AG09309 (cell line): ENCODE measurements at places on chromosomes 7 and 10.
A peak's percentile ranks its signal among the peaks of the same experiment; 100 is the strongest.

DNA sequence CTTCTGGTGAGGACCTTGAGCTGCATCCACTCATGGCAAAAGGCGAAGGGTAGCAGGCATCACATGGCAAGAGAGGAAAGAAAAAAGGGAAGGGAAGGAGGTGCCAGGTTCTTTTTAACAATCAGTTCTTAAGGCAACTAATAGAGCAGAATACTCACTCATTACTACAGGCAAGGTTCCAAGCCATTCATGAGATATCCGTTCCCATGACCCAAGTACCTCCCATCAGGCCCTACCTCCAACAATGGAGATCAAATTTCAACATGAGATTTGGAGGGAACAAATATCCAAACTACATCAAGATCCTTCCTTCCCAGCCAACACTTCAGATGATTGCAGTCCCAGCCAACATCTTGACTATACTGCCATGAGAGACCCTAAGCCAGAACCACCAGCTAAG lies 38.9 kb upstream of the YAE1 start:
- no peak for DNase-seq

DNA sequence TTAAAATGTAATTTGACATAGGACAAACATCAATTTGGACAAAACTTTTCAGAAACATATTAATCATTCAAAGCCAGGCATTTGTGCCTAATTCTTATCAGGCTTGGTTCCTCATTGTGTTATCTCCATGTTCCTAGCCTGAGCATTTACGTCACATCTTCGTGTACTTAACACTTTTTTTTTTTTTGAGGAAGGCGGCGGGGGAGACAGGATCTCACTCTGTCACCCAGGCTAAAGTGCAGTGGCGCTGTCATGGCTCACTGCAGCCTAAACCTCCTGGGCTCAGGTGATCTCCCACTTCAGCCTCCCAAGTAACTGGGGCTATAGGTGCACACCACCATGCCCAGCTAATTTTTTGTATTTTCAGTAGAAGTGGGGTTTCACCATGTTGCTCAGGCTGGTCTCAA lies 19.8 kb downstream of the HNRNPA2B1 start:
- DNase-seq: no peak

- DNase-seq: no peak
These were observed 10.9 kb downstream of the PLA2G12B start for GRCh38 chr10:72943498-72944234.

GRCh38 chr10:63579371-63580014 lies 58.3 kb downstream of the REEP3 start:
- no peak for DNase-seq

DNA sequence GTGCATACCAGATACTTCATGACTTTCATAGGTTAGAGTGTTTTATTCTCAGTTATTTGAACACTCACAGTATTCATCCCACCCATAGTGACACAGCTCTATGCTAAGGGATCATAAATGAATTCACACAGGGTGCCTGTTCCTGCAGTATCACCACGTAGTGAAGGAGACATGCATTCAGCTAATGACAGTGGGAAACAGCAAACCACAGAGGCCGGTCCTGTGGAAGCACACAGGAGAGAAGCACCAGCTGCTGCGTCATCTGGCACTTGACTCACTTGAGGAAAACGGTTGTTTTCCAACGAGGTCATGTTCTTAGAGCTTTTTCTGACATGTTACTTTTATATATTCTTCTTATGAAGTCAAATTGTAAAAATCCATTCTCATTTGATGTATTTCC lies 73.0 kb downstream of the UBE3C start:
- peak; percentile 60 for DNase-seq

DNA sequence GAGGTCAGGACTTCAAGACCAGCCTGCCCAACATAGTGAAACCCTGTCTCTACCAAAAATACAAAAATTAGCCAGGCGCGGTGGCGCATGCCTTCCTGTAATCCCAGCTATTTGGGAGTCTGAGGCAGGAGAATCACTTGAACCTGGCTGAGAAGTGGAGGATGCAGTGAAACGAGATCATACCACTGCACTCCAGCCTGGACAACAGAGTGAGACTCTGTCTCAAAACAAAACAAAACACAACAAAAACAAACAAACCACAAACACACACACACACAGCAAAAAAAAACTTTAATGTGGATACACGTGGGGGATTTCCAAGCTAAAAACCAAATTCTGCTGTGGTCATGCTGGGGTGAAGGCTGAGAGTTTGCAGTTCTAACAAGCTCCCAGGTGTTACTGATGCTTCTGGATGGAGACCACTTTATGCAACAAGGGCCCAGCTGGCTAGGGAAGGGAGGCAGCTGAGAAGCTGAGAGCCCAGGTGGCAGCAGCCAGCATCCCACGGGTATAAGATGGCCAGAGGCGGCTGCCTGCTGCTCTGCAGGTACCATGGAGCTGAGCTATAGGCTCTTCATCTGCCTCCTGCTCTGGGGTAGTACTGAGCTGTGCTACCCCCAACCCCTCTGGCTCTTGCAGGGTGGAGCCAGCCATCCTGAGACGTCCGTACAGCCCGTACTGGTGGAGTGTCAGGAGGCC lies at the start of gene ZP3:
ZP3 (plus strand) TSS at position 538 of the 699 bp plus-strand sequence; CDS start at position 553, 15 bp downstream.
- DNase-seq: no peak

- no peak for DNase-seq
These were observed 2.1 kb upstream of the MSMB start for GRCh38 chr10:46048152-46048551.

GRCh38 chr7:100546129-100546925 lies 7.3 kb downstream of the AGFG2 start:
- no peak for DNase-seq

GRCh38 chr7:88027724-88028123 lies 93.7 kb downstream of the ADAM22 start:
- DNase-seq: no peak

- no peak for DNase-seq
These were observed 117.9 kb upstream of the KLF6 start for GRCh38 chr10:3902809-3903410.

DNA sequence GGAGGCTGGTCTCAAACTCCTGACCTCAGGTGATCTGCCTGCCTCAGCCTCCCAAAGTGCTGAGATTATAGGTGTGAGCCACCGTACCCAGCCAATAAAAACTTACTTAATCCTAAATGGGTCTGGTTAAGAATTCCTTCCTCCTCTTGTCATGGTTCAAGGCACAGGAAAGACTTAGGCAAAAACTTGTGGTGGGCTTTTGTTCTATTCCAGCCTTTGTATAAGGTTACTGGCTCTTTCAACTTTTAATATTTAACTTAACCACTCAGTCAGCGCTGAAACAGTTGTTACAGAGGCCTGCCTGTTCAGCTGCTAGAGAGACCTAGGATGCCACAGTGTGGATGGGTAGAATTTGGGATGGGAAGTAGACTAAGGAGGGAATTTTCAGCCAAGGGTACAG lies 28.1 kb upstream of the GARS1 start:
- no peak for DNase-seq

- no peak for DNase-seq
These were observed at the start of gene DGKI for GRCh38 chr7:137846827-137847567. DGKI (minus strand) TSS chr7:137846974.

GRCh38 chr10:102633287-102633686 lies 11.0 kb upstream of the TRIM8 start:
- DNase-seq: no peak

GRCh38 chr10:4485636-4486035 lies 340.4 kb upstream of the AKR1E2 start:
- DNase-seq: no peak

- peak; percentile 11 for DNase-seq
These were observed 95.5 kb downstream of the CUL2 start for GRCh38 chr10:34994565-34995142.

DNA sequence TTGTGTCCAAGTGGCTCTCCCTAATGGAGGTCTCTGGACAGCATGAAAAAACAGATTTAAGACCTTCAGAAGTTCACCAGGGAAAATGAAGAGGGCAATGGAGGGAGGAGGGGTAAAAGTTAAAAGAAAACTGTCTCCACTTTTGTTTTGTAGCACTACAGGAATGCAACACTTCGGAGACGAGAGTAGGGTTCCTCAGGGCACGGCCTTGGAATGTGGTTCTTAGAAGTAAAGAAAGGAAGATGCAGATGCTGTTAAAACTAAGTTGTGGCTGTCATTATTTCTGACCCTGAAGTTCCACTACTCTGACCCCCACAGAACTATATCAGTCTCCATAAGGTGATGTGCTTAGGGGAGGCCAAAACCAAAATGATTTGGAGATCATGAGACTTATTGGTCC lies 335.1 kb downstream of the XPNPEP1 start:
- no peak for DNase-seq

DNA sequence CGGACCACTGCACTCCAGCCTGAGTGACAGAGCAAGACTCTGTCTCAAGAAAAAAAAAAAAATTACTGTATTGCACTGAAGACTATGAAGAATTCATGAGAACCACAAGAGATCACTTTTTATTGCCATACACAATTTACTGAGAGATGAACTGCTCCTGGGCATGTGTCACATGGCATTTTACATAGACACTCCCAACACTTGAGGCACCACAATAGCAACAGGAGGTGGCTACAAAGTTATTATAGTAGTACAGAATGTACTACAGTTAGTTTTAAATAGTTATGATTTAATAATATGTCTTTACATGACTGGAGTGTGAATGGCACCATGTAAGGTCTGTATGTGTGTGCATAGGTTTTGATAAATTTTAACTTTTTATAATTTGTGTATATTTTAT lies 70.6 kb downstream of the KMT2E start:
- DNase-seq: no peak

DNA sequence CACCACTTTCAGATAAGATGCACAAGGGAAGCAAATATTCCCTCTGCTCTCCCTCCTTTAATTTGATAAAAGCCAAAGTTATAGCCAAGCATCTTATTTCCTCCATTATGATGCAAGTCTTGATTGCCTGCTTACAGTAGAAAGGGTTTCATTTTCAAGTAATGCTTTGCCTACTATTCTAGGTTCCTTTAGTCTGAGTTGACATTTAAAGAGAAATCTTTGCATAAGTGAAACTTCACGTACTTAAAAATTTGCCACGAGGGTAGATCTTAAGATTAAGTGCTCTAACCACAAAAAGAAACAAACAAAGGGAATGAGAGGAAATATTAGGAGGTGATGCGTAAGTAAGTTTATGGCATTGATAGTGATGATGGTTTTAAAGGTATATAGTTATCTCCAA lies 78.1 kb upstream of the VWDE start:
- no peak for DNase-seq

- DNase-seq: no peak
These were observed 34.6 kb downstream of the CHST3 start for GRCh38 chr10:71998840-71999194.

DNA sequence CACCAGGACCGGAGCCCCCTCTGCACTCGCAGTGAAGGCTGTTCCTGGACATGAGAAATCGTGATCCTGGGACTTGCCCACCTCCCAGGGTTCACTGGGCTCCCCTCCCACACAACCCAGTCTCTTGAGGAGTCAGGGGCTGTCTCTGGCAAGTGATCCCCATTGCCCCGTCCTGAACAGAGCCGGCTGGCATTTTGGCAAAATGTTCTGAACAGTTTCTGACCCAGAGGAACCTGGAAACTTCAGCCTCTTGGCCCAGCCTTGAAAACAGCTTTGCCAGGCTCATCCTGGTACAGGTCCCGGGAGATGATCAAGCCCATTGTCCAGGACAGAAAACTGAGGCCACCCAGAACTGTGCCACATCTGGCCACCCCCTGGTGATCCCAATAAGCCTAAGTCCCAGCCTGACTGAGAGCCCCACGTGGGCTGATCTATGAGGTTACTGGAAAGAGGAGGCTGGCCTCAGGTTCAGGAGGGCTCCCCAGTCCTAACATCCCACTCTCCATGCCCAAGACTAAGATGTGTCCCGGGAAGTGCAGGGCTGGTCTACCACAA lies 115.7 kb downstream of the OAT start:
- DNase-seq: no peak

DNA sequence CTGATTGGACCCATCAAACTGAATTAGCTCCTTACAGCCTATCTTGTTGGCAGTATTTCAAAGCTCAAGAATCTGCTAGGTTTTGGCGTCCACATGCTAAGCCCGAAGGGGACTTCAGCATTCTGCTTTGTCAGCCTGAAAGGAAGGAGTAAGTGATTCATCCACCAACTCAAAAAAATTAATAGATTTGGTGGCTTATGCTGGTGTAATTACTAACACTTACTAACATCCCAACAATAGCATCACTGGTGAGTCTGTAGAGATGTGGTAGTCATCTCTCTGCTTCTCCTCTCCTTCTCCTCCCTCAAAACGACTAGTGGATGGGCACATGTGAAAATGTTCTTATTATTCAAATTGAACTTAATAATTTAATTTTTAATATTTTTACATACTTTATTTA lies 53.8 kb upstream of the EGR2 start:
- DNase-seq: no peak

DNA sequence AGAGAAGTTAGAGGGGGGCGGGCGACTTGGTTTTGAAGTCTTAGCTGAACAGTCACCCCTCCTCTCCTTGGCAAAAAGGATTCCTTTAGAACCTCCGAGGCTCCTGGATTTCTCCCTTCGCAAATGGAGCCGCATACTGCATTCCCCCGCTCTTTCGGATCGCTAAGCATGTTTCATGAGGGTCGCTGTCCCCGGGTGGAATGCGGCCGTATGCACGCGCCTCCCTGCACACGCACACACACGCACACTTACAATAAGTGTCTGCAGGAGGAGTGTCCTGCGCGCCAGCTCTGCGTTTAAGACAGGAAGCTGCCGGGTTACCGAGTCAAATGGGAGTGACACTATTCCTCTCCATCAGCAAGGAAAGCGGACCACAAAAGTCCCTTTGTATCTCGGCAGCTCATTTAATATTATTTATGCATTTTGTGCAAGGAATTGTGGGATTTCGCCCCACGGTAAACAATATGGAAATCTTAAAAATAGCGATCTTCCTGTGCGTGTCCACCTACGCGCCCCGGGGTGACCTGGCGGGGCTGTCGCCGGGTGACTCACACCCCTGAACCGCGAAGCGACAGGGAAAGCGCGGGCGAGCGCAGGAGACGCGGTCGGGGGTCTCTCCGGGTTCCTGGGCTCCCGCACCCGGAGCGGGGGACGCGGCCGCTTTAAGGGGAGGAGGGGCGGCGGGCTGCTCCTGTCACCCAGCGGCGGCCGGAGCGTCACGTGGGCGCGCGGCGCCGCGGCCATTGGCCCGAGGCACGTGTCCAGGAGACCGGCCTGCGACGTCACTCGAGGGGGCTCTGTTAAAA lies 988 bp upstream of the EN2 start:
- DNase-seq: no peak

DNA sequence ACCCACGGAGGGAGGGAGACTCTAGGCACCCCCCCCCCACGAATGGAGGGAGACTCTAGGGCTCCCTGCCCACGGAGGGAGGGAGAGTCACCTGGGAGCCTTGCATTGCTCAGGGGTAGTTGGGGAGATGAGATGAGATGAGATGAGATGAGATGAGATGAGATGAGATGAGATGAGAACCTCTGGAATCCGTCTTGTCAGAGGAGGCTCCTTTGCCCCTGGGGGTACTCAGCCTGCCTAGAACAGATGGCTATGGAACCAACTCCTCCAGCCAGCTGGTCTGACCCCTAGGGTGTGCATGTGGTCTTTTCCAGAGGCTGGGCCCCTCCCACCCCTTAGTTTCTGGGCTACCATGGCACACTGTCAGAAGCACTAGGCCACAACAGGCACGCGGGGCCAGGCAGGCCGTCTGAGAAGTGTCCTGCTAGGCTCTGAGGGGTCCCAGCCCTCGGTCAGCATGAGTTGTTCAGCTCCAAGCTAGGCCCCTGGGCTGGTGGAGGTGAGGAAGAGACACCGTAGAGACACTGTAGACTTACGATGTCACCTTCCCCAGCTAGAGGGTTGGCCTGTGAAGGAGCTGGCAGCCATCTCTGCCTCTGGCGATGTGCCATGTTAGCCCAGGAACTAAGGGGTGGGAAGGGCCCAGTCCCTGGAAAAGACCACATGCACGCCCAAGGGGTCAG lies 8.8 kb downstream of the TSPAN15 start:
- no peak for DNase-seq

- DNase-seq: no peak
These were observed 92.2 kb upstream of the OIT3 start for GRCh38 chr10:72801263-72801868.
